Gastroesophageal sphincter (tissue), 4 donors: ENCODE measurements at places on chromosomes 6 and 20.

DNA sequence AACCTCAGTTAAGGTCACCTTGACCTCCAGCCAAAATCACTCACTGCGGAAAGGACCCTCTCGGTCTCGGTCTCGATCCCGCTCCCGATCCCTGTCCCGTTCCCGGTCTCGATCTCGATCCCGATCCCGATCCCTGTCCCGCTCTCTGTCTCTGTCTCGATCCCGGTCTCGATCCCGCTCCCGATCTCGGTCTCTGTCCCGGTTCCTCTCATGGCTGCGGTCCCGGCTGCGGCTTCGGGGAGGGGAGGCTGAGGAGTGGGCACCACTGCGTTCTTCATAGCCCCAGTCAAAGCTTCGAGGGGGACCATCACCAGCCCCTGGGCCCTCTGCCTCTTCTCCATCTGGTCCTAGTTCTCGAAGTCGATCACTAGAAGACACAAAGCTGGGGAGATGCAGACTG is 4.3 kb downstream of the NELFE start:
- ATAC-seq = no peak

DNA sequence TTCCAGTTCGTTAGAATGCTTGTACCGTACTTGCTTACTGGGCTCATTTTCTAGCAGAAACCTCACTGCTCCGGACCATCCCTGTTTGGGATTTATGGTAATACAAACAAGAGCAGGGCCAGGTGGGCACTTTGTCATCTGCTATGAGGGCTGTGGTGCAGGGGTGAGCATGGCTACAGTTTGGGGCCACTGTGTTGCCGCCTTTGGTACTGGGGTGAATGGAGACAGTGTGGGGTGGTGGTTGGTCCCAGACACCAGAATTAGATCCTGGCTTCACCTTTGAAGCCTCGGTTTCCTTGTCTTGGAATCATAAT is 95.0 kb downstream of the TOX2 start:
- no peak for ATAC-seq

DNA sequence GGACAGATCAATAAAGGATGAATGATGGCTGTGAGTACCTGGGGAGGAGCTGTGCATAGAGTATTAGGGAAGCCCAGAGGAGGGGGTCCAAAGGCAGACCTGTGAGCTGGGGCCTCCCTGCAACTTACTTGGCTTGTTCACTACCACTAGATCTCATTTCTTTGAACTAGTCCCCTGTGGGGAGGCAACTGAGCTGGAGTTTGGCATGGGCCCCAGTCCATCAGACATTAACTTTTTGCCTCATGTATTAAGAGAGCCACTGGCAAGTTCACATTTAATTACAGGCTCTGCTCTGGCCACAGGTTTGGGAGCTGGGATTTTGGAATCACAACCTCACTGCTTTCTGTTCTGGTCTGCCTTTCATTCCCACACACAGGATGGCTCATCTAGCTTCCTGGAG is 254.1 kb downstream of the PRL start:
- ATAC-seq = peak; percentile 34

DNA sequence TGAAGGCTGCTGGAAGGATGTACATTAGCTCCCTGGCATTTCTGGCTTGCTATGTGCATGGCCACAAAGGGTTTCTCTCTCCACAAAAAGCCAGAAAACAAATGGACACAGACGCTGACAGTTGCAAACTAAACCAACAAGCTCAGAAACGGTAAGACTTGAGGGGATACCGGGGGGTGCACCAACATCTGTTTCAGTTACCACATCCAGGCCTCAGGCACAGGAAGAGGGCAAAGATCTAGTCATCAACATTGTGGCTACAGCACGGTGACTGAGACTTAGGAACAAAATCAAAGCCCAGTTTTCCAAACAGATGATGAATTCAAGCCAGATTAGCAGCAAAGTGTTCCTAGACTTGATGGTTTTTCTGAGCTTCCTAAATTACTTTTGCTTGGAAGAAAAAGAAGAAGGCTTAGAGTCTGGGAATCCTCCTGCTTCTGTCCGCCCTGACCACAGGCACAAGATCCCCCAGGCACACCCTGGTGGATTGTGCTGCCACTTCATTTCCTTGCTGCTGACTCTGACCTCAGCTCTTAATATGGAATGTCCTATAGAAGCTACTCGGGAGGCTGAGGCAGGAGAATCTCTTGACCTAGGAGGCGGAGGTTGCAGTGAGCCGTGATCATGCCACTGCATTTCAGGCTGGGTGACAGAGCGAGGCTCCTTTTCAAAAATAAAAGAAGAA is 54.2 kb upstream of the ADGRF1 start:
- no peak for ATAC-seq

DNA sequence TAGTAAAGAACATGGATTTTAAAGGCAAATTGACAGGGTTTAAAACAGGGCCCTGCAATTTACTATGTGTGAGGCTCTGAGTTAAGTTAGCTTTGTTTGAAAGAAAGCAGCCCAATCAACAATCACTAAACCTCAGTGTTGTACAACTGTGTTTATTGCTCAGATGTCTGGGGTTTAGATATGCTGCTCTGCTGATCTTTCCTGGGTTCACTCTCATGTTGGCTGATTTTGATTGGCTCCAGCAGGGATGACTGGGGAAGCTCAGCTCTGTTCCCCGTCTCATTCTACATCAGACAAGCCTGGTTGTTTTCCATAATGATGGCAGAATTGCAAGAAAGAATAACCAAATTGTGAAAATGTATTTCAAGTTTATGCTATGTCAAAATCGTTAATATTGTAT is 10.9 kb downstream of the C6orf58 start:
- no peak for ATAC-seq

DNA sequence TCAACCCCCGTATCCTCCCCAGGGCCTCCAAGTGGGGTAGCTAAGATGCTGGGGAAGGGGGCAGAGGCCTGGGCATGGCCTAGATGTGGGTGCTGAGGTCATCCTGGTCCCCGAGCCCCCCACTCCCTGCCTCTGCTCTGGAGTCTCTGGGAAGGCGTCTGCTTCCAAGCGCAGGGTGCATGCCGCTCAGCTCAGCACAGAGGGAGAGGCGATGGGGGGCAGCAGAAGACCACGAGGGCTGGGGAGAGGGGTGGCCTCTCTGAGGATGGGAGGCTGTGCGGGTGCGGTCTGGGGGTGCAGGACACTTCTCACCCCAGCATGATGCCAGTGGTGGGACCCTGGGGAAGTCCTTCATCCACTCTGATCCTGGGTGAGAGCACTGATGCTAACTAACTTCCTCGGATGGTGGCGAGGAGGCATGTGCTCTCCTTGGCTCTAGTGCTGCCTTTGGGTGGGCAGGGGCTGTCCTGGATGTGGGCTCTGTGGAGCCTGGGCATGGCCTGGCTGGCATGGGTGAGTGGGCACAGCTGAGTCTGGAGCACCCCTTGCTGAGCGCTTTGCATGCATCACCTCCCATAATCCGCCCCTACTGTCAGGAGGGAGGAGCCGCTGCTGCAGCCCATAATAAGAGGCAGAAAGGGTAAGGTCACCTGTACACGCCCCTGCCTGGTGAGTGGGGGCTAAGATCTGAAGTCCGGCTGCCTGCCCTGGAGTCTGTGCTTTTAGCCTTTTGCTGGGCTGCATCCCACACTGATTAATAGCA is 34.7 kb downstream of the EFCAB8 start:
- no peak for ATAC-seq

DNA sequence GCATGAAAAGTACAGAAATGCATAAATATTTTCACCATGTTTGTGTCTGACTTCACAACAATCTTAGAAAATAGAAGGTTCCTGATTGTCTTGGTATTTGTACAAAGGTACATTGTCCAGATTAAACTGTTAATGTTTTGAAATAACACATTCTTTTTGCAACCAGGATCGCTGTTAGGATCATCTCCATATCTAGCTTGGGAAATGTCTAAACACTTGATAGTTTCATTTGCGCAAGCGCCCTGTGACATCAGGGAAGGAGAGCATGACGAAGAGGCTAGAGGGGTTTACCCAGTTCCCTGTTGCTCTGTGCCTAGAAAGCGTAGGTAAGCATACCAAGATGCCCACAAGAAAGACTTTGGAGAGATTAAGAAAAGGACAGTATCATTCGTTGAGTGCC is 19.4 kb downstream of the ALDH8A1 start:
- no peak for ATAC-seq

DNA sequence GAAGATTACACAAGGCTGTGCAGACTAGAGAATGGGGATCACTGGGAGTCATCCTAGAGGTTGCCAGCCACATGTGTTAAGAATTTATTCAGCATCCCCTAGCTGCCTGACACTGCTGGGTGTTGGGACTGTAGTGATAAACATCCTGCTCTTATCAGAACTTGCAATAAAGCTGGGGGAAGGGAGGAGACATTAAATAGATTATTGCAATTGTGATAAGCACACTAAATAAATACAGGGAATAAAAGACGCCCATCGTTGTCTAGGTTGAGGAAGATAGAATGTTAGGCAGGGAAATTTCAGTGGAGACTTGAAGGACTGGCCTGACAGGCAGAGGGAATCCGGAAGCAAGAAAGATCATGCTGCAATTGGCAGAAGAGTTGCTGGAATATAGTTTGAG is 33.2 kb upstream of the TRAM2 start:
- no peak for ATAC-seq

- no peak for ATAC-seq
These were observed 4.3 kb upstream of the SYNDIG1 start for GRCh38 chr20:24465159-24465558.

DNA sequence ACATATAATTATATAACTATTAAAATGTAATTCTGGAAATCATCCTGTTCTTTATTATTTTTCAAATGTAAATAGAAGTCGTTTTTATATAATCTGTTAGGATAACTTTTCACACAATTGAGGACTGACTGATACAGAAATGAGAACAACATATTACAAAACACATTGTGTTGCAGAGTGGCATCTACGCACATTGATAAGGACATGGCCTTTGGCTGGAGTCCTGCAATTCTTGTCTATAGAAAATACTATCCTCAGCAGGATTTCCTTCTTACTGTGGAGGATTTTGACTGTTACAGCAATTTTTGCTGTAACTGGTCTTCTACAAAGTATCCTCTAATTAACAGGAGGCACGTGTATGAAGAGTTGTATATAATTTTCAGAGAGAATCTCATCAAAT is 19.8 kb downstream of the SH3BGRL2 start:
- ATAC-seq = no peak

- ATAC-seq = no peak
These were observed 178.4 kb upstream of the ZNF184 start for GRCh38 chr6:27651371-27651732.

DNA sequence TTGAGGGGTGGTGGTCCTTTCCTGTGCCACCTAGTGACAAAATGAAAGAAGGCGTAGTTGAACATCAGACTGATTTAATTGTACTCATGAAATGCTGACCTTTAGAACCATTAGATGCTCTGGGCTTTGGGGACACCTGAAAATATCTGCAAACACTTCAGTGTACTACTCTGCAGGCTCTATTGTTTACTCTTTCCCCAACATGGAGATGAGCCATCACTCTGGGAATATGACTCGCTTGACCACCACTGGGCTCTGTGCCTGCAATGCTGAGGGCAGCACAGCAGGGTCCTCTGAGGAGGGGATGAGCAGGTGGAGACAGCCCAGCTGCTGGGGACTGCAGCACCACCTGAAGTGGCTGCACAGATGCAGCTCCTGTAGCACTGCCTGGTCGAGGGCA is 74.8 kb upstream of the SLC24A3 start:
- no peak for ATAC-seq

GRCh38 chr6:22738194-22738593 is 168.8 kb downstream of the HDGFL1 start:
- no peak for ATAC-seq

DNA sequence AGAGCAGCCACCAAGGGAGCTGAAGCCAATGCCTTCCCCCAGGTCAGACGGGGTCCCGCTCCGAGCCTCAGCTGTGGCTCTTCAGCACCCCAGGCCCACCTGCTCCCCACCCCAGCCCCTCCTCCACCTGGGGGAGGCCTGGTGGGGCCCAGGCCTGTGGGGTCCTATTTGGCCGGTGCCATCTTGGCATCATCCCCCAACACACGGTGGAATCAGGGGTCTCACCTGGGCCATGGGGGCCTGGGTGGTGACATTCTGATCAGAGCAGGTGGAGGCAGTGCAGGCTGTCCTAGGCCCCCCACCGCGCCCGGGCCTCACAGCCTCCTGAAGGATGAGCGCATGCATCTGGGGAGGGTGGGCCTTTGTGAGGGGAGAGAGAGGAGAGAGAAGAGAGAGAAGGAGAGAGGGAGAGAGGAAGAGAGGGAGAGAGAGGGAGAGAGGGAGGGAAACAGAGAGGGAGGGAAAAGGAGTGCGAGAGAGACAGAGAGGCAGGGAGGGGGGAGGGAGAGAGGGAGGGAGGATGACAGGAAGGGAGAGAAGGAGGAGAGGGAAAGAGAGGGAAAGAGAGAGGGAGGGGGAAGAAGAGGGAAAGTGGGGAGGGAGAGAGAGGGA is 23.9 kb upstream of the RBBP8NL start:
- no peak for ATAC-seq

DNA sequence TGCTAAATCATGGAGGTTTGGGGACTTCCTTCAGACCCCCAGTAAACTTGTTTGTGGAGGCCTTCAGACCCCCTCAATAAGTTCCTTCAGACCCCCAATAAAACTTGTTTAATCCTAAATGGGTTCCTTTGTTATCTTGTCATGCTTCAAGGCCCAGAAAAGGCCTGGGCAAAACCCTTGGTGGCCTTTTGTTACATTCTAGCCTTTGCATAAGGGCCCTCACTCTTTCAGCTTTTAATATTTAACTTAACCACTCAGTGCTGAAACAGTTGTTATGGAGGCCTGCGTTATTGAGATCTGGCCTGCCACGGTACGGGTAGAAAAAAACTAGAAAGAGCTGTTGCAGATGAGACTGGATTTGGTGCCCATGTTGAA is 4.3 kb upstream of the DYNLRB1 start:
- ATAC-seq = no peak
